Fibroblast of skin of left quadriceps (primary cell): ENCODE measurements at places on chromosomes 13 and 19.

DNA sequence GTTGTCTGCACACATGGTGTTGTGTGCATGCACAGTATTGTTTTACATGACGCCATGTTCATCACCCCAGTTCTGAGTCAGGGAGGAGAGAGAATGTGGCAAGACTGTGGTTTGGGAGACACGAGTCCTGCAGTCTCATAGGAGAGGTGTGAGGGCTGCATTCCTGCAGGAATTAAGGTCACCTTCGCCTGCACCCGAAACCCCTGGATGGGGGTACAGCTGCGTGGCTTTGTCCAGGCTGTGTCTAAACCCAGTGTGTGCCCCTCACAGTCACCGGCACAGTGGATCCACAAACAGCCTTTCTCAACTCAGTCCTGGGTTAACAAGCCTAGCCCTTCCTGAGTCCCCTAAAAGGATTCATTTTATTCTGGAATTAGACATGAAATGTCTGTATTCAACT is 5.7 kb downstream of the ADPRHL1 start:
- DNase-seq: no peak

- DNase-seq: no peak
Observed at GRCh38 chr13:37168151-37168550, 62.7 kb upstream of the CSNK1A1L start.

DNA sequence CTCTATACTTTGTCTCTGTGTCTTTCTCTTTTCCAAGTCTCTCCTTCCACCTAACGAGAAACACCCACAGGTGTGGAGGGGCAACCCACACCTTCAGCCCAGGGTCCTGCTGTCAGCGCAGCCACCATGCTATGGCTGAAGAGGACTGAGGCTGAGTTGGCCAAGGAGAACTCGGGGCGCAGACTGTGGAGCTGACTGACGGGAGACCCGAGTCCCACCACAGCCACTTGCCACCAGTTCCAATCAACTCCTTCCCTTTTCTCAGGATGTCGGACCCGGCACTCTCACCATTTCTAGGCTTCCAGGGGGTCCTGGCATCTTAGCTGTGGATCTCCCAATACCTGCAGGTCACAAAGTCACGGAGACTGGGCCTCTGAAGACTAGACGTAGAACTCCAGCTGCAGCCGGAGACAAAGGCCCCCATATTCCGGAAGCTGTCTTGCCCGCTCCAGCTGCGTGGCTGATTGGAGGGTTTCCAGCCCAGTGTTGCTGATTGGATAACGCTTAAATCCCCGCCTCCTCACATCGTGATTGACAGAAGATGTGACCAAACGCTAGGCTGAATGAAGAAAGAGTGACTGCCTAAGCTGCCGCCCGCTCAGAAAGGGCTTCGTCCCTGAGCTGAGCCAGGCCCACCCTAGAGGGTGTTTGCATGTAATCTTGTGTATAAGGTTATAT is 63.6 kb downstream of the ZNF429 start:
- peak; percentile 37 for DNase-seq

DNA sequence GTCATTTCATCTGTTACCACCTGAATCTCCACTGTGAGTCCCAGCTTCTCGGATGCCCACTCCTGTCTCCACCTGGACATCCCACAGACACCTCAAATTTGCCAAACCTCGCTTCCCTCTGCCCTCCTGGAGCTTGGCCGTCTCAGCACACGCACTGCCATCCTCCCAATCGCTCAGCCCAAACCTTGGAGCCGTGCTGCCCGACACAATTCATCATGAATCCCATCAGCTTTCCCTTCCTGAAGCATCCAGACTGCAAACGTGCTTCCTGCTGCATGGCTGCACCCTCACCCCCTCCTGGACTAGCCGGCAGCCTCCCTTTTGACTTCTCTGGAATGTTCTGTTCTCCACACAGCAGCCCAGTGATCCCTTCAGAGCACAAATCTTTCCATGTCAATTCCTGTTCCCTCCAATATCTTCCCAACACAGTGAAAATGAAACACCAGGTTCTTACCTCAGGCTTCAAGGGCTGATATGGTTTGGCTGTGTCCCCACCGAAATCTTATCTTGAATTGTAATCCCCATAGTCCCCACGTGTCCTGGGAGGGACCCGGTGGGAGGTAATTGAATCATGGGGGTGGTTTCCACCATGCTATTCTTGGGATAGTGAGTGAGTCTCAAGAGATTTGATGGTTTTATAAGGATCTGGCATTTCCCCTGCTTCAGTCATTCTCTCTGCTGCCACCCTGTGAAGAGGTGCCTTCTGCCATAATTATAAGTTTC is 1.1 kb upstream of the PROZ start:
- no peak for DNase-seq

DNA sequence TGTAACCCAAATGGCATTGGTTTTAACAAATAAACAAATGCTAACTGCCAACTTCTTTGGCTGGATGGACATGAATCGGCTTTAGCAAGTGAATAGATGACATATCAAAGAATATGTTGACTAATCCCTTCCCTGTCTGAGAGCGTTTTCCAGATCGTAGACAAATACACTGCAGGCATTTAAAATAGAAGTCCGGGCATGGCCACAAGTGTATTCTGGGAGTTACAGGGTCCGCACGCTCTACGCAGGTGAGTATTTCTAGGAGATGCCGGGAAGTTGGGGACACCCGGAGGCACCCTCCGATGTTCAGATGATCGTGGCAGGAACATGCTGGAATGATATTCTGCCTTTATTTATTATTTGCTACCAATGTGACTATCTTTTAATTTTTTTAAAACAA is 53.2 kb upstream of the ZNF536 start:
- DNase-seq: no peak

DNA sequence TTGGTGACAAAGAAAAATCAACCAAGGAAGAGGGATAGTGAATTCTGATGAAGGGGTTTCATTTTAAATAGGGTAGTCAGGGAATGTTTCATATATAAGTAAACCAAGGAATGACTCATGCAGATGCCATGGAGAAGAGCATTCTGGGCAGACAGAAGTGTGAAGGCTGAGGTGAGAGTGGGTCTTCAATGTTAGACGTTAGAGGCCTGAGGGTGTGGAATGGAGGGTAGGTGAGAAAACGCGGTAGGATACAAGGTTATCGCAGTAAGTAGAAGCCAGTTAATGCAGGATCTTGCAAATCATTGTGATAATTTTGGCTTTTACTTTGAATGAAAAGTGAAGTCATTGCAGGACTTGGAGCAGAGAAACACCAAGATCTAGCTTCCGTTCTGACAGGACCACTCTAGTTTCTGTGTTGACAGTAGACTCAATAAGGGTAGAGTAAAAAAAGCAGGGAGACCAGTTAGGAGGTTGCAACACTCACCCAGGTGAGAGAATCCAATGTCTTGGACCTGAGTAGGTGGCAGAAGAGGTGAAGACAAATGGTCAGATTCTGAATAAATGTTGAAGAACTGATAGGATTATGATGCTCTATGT is 225.2 kb upstream of the TMTC4 start:
- no peak for DNase-seq

GRCh38 chr13:75512253-75512652 is 25.4 kb downstream of the COMMD6 start:
- no peak for DNase-seq

- no peak for DNase-seq
Observed at GRCh38 chr13:109900741-109901140, 114.4 kb upstream of the IRS2 start.

GRCh38 chr13:98801626-98802418 is 49.4 kb upstream of the SLC15A1 start:
- no peak for DNase-seq

DNA sequence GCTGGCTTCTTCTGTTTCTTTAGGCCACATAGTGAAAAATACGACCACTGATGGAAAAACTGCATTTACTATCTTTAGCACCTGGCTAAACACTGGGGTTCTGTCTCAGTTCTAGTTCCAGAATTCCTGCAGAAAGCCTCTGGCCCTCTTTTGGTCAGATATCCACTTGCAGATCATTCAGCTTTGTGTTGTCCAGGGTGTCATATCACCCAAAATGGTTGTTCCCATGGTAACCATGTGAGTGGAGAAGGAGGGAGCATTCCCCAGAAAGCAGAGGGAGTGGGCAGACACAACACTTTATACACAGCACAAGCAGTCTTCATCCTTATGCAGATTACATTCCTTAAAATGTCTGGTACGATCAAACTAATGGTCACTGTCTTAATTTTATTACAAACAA is 73.5 kb downstream of the CAB39L start:
- DNase-seq: no peak
